ENCODE measurements at places on chromosomes 5 and 9.

DNA sequence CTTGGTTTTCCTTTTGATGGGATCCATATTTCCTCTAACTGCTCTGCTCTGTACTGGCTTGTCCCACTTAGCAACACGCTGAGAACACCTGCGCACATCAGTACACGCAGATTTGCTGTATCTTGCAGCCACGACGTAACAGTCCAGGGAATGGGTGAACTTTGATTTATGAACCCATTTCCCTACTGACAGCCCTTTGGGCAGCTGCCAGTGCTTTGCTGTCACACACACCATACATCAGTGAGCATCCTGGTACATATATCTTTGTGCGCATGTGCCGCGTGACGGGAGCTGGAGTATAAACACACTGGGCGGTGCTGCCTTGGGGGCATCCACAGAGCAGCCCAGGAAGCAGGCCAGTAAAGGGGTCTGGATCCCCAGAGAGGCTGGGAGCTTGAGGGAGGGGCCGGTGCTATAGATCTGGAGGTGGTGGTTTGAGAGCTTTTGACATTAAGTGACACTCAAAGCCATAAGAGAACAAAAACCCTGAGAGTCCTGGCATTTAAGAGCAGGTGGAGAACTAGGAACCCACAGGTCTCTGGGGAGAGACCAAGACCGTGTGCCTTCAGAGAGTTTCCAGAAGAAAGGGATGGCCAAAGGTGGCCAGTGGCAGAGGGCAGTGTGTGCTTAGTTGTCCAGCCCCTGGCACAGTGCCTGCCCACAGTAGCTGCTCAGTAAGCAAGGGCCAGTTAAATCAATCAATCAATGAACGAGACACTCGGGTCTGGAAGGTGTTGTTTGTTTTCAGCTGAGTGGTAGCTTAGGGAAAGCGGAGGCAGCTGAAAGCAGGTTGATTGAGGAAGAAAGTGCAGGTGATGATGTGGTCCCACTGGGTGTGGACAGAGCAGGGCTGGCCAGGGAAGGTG, 53.7 kb downstream of the LMX1B start:
- no peak for DNase-seq

- no peak for DNase-seq
Measured at GRCh38 chr5:149904293-149904886, 40.2 kb downstream of the PDE6A start.

DNA sequence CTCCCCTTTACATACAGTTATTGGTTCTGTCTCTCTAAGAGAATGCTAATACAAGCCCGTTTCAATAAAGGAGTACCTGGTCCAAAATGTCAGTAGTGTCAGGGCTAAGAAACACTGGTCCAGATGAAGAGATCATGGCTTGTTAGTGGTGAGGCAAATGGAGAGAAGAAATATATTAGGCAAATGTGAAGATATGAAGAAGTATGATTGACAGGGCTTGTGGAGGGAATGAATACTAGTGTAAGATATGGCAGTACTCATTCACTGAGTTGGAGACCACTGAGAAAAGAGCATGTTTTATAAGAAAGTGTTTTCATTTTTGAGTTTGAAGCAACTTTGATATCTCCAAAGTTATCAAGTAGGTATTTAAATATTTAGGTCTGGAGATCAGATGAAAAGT, 290.5 kb upstream of the MEF2C start:
- no peak for DNase-seq

DNA sequence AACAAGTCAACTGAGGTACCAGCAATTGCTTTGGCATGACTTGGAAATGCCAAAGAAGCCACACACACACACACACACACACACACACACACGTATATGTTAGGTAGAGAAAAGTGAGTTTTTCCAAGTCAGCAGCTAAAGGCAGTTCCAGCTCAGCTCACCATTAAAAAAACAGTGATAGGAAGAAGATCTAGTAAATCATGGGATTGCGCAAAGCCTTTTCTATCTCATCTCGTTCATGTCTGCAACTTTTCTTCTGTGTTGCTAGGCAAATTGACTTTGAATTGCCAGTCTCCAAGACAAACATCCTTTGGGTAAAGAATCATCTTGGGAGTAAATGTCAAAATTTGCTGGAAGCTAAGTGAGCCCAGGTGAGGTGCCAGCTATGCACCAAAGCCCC, 500.1 kb downstream of the ENC1 start:
- DNase-seq, result no peak

DNA sequence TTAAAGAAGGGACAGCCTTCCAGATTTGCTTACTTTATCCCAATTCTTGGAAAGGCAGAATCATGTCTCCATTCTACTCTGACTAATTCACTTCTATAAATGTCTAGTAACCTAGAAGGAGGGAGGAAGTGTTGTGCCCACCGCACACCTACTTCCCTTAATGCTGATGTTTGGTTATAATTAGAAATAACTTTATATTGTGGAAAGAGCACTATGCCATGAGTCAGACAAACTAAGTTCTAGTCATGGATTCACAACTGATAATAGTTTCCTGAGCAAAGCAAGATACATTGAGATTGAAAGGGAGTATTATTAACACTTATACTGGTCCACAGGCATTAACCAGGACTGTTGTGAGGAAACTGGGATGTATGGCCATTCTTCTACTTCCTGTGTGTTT, 345.9 kb upstream of the RPS23 start:
- DNase-seq, result no peak

DNA sequence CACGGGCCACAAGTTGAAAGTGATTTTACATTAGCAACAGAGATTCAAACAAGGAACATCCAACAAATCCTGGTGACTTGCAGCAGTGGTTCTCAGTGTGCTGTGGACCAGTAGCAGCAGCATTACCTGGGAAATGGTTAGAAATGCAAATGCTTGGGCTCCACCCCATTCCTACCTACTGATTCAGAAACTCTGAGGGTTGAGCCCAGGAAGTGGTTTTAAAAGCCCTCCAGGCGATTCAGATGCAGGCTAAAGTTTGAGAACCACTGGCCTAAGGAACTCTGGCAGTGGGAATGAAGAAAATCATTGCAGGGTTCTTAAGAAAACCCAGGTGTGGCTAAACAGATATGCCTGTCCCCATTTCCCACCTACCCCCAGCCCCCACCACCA, 398.8 kb downstream of the ENC1 start:
- DNase-seq, result no peak

- DNase-seq, result no peak
Measured at GRCh38 chr9:38362852-38363588, 29.5 kb upstream of the ALDH1B1 start.

GRCh38 chr9:3508078-3508431, 17.7 kb downstream of the RFX3 start:
- DNase-seq, result no peak

- DNase-seq, result no peak
Measured at GRCh38 chr5:147530530-147531389, 20.9 kb upstream of the DPYSL3 start.

DNA sequence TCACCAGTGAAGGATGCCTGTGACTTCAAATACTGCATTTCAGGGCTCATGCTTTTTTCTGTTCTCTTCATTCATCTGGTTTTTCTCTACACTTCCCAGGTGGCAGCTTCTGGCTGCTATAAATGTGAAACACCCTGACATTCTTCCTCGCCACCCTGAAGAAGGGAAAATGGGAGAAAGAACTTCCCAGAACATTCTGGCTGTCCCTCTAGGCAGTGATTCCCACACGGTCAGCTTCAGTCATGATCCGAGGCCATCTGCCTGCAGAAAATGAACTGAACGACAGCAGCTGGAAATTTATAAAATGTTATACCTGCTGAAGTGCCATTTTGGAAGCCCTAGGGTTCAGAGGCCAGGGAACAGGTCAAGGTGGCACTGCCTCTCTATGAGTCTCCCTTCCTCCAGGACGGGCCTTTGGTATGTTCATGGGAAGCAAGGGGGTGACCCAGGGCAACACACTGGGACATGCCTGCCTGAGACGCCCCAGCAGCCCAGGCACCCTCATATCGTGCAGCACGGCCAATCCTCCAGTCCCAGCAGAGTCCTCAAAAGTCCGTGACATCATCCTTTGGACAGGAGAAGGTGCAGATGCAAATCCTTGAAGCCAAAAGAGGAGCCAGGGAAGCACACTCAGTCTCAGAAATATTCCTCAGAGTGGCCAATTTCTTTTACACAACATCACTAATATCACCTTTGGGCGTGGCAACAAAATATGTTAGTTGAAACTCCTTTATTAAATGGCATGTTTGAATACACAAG, 107.1 kb downstream of the SEMA5A start:
- no peak for DNase-seq

- no peak for DNase-seq
Measured at GRCh38 chr5:169272111-169272510, 28.8 kb downstream of the SLIT3 start.

DNA sequence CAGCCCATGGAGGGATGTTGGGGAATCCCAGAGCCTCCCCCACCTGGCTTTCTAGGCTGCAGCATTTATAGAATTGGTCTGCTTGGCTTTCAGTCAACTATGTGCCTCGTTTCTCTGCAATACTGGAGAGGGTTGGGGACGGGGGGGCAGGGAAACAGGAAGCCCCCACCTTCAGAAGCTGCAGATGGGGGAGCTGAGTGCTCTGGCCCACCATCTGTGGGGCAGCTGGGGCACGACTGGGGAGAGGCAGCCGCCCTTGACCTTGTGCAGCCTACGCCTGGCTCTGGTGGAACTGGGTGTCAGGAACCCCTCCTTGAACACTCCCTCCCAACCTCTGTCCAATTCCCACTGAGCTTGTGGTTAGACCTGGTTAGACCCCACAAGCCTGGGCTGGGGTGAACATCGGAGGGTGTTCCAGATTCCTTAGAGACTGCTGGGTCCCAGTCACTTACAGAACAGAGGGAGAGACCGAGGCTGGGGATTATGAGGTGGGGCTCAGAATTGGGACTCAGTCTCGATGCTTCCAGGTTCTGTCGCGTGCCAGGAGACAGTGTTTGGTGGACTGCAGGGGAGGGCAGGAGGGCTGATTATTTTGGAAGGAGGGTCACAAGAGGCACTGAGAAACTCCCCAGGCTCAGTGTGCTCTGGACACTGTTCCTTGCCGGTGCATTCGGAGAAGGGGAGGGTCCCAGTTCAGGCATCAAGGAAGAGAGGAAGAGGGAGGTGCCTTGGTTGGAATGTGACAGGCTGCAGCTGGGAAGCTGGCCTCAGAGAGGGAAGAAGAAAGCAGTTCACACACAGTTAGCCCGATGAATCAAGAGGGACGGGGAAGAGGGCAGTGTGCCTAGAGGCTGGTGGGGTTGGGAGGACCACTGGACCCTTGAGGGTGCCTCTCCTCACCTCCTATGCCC, 25.6 kb downstream of the COL27A1 start:
- DNase-seq, result no peak

DNA sequence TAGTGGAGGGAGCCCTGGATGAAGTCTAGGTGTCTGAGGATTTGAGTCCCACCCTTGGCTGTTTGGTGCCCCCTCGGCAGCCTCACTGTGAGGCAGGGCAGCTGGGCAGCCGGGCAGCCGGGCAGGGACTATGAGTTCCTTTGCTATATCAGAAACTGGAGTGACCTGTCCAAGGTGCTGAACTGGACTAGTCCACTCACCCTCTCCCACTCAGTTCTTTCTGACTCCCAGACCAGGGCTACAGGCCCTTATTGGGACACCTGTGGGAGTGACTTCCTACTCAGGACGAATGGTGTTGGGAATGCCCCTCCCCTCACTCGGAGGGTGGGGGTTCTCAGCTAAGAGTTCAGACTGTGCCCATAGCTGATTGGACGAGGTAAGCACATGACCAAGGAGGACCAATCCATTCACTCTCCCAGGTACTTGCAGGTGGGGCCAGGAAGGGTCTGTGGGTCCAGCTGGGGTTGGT, 34.1 kb upstream of the RAPGEF1 start:
- no peak for DNase-seq

DNA sequence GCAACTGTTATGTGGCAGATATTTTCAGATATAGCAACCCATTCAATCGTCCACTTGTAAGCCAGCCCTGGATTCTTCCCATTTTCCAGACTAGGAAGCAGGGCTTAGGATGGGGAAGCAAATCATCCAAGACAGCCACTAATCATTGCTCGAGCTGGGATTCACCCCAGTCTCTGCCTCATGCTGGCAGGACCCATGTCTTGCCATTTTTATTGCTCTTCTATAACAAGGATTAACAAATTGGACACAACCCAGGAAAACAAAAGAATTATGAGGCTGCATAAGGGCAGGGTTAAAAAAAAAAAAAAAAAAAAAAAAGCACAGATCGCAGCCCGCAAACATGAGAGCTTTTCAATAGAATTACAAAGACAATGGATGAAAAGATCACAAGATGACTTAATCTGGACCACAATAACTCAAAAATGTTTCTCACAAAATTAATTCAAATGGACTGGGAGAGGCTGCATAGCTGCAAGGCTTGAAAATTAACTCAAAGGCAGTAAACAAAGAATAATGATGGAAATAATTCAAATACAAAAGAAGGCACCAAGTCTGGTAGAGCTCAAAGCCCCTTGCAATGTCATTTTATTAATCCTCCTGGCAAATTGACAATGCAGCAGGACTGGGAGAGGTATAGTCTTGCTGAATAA, 40.7 kb downstream of the ASTN2 start:
- no peak for DNase-seq

- no peak for DNase-seq
Measured at GRCh38 chr9:122827761-122828093, 661 bp downstream of the PDCL start.

DNA sequence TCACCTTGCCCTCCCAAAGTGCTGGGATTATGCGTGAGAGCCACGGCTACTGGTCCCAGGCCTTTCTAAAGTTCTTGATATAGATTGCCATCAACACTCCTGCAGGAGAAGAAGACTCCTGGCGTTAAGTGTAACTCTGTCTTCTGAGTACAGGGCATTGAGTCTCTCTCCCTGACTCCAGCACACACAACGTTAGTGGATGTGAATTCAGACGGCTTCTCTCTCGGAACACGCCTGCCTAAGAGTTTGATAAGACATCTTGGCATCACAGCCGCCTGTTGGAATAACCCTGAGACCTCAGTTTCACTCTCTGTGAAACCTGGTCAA, 27.5 kb upstream of the PPARGC1B start:
- no peak for DNase-seq

DNA sequence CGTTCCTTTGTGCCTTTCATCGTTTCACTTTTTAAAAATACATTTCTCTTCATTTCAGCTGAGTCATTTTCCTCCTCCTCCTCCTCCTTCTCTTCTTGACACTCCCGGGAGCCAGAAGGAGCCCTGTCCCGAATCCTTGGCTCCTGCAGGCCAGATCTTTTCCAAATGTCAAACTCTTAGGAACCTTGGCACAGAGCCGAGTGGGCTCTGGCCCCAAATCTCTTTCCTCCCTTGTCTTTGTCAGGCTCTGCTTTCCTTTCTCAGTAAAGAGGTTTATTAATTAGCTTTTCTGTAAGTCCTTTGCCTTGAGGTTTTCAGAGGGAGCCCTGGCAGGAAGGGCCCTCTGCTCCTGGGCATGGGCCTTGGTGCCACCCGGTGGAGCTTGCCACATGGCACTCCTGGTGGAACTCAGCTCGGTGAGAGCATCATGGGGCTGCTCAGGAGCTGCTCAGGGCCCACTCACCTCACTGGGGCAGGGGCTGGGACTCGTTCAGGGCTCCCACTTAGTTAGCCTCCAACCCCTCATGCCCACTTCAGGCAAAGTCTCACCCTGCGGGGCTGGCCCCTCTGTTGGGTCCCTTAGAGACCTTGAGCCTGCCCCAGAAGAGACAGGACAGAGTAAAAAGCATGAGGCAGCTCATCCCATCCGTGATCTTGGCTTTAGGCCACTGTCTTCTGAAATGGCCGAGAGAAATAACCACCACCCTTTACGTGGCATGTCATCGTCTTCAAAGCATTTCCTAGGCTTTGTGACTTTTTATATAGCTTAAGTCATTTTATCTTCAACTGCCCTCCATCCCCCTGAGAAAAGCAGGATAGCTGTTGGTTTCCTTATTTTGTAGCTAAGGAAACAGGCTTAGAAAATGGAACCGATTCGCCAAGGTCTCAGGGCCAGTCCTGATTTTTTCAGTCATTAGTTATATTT, 17.1 kb downstream of the STC2 start:
- no peak for DNase-seq

GRCh38 chr9:104740621-104741020, 6.9 kb upstream of the NIPSNAP3A start:
- DNase-seq, result no peak
